ENCODE measurements at places on chromosomes 3 and 15.
A peak's percentile ranks its signal among the peaks of the same experiment; 100 is the strongest.

DNA sequence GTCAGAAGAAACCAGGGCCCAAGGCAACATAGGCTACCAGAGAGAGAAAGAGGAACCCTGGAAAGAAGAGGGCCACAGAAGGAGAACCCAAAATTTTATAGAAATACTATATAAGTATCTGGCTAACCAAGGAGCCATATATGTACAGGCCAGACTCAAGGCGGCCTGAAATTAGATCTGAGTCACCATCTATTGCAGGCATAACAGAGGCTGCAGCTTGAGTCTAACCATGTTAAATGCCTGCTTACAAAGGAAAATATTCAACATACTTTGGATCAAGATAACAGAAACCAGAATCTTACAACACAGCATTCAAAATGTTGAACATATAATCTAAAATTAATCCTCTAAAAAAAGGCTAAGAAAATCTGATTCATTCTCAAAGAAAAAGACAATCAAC, 23.1 kb downstream of the IGSF11 start:
- DNase-seq = no peak

- peak; percentile 34 for DNase-seq
These were observed 2.1 kb downstream of the ALCAM start for GRCh38 chr3:105368566-105369499.

DNA sequence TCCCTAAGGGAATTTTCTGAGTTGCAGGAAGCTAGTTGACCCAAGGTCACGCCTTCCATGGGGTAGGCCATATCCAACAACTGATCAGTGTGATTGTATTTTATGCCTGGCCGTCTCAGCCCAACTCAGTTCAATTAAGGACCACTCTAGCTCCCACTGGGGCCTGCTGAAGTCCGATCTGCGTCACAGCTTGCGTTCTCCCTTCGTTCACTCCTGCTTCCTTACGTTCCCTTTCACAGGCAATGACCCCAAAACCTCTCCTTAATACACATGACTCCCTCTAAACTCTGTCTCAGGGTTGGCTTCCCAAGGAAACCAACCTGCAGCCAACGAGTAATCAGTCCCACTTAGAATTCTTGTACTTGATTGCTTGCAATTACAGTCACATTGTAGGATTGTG, 428.0 kb downstream of the RBMS3 start:
- DNase-seq = no peak

DNA sequence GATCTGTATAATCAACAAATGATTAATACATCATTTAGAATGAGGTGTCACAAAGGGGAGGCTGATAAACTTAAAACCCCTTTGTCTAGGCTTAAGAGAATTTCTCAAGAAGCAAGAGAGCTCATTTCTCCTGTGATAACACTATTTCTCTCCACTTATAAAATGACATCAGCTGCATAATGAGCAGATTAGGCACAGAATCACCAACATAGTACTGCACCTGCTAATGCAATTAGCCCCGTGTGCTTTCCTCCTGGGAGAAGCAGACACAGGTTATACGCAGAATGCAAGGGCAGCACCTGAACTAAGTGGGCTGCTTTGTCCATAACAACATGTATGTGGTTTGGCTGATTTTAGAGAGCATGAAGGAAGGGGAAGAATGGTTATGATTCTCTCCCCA, 515.3 kb upstream of the CFAP20DC start:
- DNase-seq = no peak

DNA sequence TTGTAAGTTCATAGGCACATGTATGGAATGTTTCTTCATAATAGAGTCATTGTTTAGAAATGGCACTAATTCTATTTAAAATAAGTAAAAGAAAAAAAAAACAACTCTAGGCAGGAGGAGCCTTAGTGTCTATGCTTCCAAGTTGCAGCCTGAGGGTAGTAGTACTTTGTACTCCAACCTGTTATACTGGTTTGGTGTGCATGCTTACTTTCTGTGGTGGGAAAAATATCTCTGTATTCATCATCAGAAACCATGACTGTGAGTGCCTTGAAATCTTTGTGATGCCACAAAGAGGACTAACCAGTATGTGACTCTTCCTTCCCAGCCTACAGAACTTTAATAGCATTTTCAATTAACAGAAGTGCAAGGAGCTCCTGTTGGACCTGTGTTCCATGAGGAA, 4.4 kb downstream of the NAALADL2 start:
- DNase-seq = no peak

- DNase-seq = peak; percentile 42
These were observed 14.7 kb downstream of the IDH2 start for GRCh38 chr15:90087454-90088154.

GRCh38 chr3:116770815-116771450, 61.4 kb downstream of the TUSC7 start:
- peak; percentile 76 for DNase-seq

All from AG20443 (cell line).